SHP77 (cell line): ENCODE measurements at places on chromosomes 7 and 10.

DNA sequence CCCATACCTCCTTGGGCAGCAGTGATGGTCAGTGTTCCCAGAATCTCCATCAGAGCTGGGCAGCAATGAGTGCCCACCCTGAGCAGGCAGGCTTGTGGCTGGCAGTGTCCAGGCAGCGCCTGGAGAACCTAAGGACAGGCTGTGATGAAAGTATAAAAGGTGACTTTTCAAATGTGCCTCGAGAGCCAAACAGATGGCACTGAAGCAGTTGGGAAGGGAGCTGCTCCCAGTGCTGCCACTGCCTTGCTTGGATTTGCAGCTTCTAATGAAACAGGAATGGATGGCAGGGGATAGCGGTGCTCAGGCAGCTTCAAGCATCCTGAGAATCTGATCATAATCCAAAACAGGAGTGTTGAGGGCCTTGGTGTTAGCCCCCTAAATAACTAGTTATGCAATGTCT lies 179.8 kb upstream of the AOAH start:
- no peak for DNase-seq

- DNase-seq = no peak
Observed at GRCh38 chr7:24337180-24337579, 53.2 kb downstream of the NPY start.

- DNase-seq = no peak
Observed at GRCh38 chr7:16626388-16626787, 19.2 kb downstream of the ANKMY2 start.

DNA sequence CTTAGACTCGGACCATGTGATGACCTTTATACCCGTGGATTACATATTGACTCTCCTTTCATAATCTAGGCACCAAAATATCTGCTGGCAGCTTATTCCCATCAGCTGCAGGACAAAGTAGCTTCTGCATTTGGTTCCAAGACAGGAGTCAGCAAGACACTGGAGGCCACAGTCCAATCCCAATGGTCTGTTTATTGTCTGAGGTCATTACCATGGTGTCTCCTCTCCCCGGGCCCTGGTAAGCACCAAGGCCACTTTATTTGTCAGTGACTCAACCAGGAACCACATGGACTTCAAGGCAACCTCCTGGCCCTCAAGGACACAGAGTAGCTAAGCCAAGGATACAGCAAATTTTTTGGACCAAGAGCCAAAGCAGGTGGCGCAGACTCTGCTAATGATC lies 36.1 kb downstream of the KCNMA1 start:
- no peak for DNase-seq

- DNase-seq = no peak
Observed at GRCh38 chr10:44703241-44704155, 207.6 kb upstream of the TMEM72 start.

DNA sequence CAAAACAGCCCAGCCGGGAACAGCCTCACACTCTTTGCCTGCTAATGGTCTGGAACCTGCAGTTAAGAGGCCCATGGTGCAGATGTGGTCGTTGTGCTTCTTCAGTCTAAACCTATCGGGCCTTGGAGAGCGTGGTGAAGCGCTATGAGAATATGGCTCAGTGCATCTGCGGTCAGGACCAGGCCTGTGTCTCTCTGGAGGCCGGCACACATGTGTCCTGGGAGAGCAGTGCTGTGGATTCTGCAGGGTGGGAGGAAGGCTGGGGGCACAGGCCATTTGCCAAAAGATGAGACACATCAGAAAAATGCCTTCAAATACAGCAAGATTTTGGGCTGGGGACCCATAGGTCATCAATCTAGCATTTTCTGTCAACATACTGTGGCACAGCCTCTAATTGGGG lies 231.5 kb upstream of the GLI3 start:
- DNase-seq = no peak

- no peak for DNase-seq
Observed at GRCh38 chr7:12653518-12653917, 33.9 kb upstream of the ARL4A start.

GRCh38 chr10:118818621-118819221 lies 64.0 kb upstream of the CACUL1 start:
- peak; percentile 78 for DNase-seq

GRCh38 chr10:80553436-80553835 lies 15.7 kb downstream of the SH2D4B start:
- DNase-seq = no peak

DNA sequence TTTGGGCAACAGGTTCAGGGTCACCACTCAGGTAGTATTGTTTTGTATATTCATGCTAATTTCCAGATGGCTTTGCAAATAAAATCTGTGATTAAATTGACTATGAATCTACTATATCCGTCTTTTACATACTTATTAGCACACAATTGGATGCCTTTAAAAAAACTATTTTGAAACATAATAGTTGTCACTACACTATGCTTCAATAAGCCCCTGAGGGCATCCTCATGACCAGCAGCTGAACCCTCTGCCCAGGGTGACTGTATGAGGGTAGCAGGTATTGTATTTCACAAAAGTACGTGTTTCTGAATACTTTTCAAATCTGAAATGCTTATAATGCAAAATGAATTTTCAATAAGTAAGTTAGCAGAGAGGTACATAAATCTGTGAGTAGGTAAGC lies 97.3 kb downstream of the DNAH11 start:
- no peak for DNase-seq

GRCh38 chr7:108450160-108450559 lies 6.1 kb downstream of the NRCAM start:
- no peak for DNase-seq

DNA sequence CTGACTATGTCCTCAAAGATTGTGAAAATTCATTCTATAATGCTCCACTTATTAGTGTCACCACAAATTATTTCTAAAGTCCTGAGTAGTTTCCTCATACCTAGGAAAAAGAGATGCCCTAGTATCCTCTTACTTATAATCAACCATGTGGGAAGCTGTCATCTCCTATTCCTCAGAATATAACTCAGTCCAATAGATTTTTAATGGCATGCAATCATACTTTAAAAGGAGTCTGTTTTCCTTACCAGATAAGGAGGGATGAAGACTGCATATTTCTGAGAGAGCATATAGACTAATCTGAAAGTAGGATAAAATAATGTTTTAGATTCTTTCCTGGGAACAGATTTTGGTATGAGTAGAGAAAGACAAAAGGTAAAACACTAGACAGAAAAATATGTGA lies 727.7 kb upstream of the GRM3 start:
- DNase-seq = no peak

GRCh38 chr7:148838905-148839304 lies 45.2 kb downstream of the EZH2 start:
- DNase-seq = no peak

- no peak for DNase-seq
Observed at GRCh38 chr10:100970914-100971811, 1.9 kb downstream of the SEMA4G start.

GRCh38 chr7:1825897-1826741 lies 156.0 kb downstream of the ELFN1 start:
- DNase-seq = no peak

- DNase-seq = no peak
Observed at GRCh38 chr7:80637454-80637853, 988 bp upstream of the CD36 start.

- no peak for DNase-seq
Observed at GRCh38 chr7:29469976-29470557, 93.6 kb upstream of the PRR15 start.

DNA sequence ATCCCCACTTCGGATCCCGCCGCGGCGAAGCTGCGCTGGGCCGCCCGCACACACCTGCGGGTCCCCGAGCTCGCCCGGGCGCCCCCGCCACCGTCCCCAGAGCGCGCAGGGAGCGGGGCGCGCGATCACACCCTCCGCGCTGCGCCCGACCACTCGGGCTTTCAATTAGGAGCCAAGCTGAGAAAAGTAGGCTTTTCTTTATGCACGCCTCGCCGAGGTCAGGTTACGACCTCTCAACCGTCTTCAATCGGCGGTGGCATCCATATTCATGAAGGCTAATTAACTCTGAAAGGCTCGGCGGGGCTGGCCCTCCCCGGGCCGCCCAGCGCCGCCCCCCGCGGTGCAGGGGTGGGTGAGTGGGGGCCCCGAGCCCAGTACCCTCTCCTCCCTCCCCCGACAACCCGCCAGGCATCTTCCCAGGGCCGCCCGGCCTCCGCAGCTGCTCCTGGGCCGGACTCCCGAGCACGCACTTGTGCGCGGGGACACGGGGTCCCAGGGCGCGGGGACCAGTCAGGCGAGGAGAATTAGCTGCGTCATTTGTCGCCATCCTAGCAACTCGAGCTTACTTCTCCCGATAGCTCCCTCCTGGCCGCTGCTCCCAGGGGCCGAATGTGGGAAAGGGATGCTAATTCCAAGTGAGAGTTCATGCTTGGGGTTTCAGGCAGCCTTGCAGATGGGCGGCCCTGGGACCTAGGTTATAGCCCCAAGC lies 155.5 kb upstream of the LYZL2 start:
- DNase-seq = peak; percentile 37

- peak; percentile 18 for DNase-seq
Observed at GRCh38 chr10:79070606-79071395, 2.0 kb downstream of the ZMIZ1 start.

DNA sequence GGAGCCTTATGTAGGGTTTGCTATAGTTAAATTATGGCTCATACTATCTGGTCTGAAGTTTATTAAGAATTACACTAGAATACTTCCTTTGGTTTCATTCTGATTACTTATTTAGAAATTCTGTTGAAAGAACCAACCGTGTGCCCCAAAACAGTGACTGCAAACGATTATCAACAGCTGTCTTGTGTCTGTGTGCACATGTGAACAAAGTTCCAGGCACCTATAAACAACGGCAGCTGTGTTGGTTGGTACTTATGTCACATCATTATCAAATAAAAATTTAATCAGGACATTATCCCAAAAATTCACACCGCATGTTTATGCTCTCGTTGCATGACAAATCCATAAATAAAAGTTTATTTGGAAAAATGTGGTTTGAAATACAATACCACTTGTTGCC lies 80.6 kb downstream of the USP6NL start:
- DNase-seq = no peak

DNA sequence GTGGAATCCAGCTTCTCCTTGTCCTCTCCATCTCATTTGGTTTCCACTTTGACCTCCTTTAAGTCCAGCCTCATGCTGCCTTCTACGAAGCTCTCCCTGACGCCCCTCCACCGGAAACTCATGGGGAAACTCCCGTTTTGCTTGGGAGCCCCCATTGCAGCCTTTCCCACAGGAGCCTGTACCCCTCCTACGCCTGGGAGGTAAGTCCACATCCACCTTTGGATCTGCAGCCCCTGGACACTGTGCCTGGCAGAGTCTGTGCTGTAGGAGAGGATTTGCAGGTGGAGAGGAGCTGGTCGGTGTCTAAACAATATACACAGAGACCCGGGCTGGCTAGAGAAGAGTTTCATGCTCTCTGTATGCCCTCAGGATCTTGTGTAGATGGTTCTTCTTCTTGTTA lies 296.1 kb downstream of the GLRX3 start:
- no peak for DNase-seq

DNA sequence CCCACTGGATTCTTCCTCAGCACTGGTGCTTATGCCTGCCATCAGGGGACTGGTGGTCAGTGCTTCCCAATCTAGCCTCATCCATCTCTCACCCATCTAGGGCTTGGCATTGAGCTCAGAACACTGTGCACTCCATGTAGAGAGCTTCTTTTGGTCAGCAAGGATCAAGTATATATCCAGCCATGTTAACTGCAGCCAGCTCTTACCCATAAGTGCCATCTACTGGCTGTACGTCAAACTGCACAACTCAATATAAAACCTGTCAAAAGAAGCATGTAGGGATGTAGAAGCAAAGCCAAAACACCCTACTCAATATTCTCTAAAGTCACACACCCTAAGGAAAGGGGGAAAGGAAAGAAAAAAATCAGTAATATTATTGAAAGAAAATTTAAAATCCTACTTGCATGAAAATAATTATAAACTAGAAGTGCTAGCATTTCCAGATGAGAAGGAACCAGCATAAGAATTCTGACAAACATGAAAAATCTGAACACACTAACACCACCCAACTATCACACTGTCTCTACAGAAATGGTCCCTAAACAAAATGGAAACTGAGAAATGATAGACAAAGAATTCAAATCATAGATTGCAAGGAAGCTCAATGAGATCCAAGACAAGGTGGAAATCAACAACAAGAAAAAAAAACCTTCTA lies 531.1 kb upstream of the STEAP1 start:
- DNase-seq = peak; percentile 49

DNA sequence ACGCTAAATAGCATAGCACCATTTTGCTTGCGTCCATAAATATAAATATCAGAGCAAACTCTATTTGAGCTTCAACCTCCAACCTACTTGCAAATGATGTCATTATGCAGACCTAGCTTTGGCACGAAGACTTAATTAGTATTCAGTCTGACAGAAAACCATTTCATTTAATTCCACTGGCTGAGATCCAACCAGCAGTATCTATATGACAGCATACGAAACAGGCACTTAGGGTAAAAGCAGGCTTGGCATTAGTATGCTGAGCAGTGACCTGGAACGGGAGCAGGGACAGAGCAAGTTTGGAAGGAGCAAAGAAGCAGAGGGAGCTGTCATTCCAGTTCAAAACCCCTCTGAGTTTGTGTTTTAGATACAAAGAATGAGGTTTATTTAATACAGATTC lies 312.5 kb upstream of the CHRM2 start:
- peak; percentile 8 for DNase-seq

- no peak for DNase-seq
Observed at GRCh38 chr7:42972699-42973500, 40.7 kb downstream of the MRPL32 start.

GRCh38 chr10:66917104-66917503 lies 8.7 kb upstream of the LRRTM3 start:
- DNase-seq = no peak

DNA sequence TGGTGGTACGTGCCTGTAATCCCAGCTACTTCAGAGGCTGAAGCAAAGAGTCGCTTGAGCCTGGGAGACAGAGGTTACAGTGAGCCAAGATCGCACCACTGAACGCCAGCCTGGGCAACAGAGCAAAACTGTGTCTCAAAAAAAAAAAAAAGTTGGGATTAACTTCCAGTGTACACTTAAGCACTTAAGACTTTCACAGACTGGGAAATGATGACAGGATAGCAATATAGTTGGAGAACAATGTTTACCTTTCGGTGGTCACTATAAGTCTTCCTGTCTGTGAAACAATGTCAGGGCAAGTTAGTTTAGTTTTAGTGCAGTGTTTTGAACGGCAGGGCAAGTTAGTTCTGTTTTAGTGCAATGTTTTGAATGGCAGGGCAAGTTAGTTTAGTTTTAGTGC lies 130.2 kb downstream of the TPST1 start:
- DNase-seq = no peak

DNA sequence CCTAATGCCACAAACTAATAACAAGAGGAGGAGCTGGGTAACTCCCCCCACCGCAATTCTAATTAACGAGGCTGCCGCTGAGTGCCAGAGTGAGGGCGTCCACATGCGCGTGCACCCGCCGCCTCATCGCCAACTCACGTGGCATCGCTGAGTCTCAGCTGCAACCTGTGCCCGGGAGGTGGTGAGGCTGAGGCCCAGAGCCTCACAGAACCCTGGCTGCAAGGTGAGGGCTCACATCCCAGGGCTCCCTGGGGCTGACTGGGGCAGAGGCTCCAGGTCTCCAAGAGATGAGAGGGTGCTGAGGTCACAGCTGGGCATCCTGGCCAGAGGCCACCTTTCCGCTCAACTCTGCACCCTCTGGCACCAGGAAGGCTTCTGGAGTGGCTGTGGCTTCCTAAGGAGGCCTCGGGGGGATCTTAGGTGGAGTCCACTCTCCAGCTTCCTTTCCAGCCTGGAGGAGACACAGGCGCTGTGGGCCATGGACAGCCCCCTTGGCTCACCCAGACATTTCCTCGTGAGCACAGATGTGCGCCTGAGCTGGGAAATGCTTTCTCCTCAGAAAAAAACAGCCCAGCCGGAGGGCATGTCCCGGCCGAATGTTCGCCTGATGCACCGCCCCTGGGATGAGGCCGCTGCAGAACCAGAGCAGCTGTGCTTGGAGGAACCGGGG lies 242.6 kb downstream of the MAD1L1 start:
- no peak for DNase-seq

GRCh38 chr7:35424869-35425495 lies 171.1 kb upstream of the TBX20 start:
- DNase-seq = peak; percentile 37
